ENCODE measurements at places on chromosomes 3 and 15.
A peak's percentile ranks its signal among the peaks of the same experiment; 100 is the strongest.

GRCh38 chr3:143973259-143974021 lies 1.8 kb downstream of the DIPK2A start:
- DNase-seq, result peak; percentile 58

DNA sequence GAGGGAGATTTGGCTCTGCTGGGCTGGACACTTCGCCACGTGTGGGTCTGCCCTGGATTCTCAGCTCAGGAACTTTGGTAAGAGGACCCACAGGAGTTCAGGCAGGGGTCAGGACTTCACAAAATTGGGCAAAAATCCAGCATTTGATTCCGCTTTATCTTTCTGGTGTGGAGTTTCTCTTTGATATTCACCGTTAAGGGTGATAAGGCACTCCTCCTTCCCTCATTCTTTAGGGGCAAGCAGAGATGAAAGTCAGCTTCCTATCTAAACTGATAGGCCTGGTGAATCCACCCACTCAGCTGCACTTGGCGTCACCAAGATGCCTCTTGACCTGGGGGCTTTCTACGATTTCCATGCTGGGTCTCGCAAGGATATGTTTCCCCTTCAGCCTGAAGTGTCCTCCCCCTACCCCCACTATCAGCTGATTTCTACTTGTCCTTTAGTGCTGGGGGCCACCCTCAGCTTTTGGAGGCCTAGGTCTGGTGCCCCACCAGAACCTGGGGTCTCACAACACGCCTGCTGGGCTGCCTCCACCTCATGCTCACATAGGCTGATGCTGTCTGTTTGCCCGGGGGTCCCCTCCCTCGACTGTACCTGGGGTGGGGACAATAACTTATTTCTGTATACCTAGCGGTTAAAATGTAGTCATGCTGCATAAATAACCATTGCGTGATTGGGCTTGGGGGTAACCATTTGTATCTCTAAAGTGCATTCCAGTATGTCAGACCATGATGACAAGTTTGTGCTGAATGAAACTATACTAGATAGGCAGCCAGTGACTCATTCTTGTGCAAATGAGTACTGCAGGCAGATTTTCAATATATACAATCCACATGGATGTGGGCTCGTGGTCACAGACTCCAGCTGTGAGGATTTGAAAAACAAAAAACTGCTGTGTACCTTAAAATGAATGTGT lies 248.3 kb downstream of the ADAMTS17 start:
- no peak for DNase-seq

DNA sequence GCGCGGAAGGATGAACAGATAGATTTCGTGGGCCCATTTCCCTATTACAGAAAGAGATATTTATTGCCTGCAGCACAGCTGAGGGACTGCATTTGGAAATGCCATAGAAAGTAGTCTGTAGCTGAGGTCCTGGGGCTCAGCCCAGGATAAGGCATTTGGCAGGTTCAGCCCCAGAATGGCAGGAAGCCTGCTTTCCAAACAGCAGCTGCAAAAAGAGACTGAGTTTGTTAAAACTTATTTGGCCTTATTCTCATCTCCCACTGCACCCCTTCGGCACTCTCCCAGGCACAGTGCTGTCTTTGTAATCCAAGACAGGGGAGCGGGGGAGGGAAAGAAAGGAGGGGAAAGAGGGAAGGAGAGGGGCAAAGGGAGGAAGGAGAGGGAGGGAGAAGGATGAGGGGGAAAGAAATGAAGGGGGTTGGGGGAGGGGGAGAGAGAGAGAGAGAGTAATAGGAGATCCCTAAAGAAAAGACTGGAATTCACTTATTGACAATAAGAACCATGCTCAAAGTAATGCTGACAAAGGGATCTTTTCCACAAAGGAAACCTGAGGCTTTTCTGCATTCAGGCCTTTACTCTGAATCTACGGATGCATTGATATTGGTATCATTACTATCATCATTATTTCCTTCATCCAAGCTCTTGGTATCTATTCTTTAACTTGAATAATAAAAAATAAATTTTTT lies 94.0 kb upstream of the LRRN1 start:
- no peak for DNase-seq

GRCh38 chr3:128319741-128320141 lies 146.9 kb downstream of the DNAJB8 start:
- DNase-seq, result no peak

GRCh38 chr3:138944929-138945708 lies 1.8 kb downstream of the FOXL2 start:
- no peak for DNase-seq

- DNase-seq, result no peak
Measured at GRCh38 chr3:24253336-24253735, 241.3 kb downstream of the THRB start.

- no peak for DNase-seq
Measured at GRCh38 chr3:37511463-37511920, 337.1 kb upstream of the LRRFIP2 start.

GRCh38 chr3:83770664-83771402 lies 1188.0 kb upstream of the CADM2 start:
- no peak for DNase-seq
